Germinal center (tissue), 1 donor: ENCODE measurements at places on chromosomes 5 and 9.

GRCh38 chr5:56339732-56340131 is 106.6 kb upstream of the ANKRD55 start:
- no peak for DNase-seq

- DNase-seq = no peak
Observed at GRCh38 chr9:118563677-118564076, 805.6 kb downstream of the BRINP1 start.

DNA sequence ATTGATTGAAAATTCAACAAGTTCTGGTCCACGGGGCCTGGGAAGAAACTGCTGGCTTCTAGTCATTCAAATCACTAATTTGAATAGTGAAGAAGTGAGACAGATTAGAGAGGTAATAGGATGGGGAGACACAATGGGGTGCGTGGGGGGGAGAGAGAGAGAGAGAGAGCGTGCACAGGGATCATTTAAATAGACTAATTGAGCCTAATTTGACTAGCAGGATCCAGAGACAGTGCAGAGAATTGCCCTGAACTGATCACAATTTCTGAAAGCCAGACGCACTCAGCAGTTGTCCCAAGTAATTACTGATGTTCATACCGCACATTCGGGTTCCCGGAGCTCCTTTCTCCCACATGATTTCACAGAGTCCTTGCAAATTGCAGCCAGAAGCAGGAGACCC is 50.3 kb upstream of the C5orf58 start:
- DNase-seq = no peak

- DNase-seq = no peak
Observed at GRCh38 chr5:116448870-116449427, 125.7 kb downstream of the SEMA6A start.

DNA sequence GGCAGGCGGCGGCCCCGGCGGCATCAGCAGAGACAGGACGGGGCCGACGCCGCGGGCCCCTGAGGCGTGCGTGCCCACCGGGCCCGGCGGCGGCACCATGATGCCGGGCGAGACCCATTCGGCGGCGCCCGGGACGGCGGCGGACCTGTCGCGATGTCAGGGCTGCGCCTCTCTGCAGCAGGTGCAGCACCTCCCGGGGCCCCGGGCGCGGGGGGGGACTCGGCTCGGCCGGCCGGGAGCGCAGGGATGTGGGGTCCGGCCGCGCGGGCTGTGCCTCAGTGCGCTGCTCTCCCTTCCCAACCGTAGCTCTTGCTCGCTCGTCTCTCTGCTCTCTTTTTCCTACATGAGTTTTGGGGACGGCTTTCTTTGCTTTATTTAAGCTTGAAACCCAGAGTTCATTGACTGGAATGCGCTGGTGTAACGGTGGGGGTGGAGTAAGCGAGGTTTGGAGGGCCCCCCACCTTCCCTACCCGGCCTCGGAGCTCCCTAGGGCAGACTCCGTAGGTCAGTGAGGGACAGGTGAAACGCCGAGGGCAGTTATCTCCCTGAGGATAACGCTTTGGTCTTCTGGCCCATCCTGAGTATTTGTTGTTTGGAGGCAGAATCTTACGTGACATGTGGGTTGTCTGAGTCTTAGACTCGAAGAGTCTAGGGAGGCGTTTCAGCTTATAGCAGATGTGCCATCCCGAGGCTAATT is 490 bp downstream of the ICE1 start:
- DNase-seq = peak; percentile 50

- DNase-seq = no peak
Observed at GRCh38 chr9:98909935-98910334, 33.8 kb upstream of the COL15A1 start.

GRCh38 chr5:144206141-144206540 is 35.5 kb downstream of the KCTD16 start:
- DNase-seq = no peak

DNA sequence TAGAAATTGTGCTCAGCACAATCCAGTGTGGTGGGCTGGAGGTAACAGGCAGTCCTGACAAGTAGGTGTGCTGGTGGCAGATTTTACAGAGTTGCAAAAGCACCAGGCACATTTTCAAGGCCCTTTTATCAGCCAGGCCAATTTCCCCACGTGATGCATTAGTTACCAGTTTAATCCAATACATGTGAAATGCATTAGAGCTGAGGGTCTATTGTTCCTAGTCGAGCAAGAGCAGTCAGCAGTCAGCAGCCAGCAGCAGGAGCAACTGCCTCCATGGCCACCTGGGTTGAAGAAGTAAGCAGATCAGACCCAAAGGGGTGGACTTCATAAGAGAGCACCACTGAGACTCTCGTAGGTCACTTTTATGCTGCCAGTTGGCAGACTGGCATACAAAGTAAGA is 76.7 kb downstream of the EPB41L4A start:
- DNase-seq = no peak

GRCh38 chr5:154850255-154851062 is at the start of gene FAXDC2:
Gene FAXDC2 (minus strand): TSS chr5:154850603. CDS start chr5:154838178, 12,425 bp downstream.
- DNase-seq = no peak

- peak; percentile 57 for DNase-seq
Observed at GRCh38 chr9:124869986-124870560, 8.1 kb downstream of the ARPC5L start.

- no peak for DNase-seq
Observed at GRCh38 chr5:160674901-160675300, 177.1 kb downstream of the ATP10B start.

GRCh38 chr5:96259151-96259772 is 173.8 kb downstream of the PCSK1 start:
- no peak for DNase-seq

- no peak for DNase-seq
Observed at GRCh38 chr5:157941616-157942015, 82.7 kb upstream of the CLINT1 start.

DNA sequence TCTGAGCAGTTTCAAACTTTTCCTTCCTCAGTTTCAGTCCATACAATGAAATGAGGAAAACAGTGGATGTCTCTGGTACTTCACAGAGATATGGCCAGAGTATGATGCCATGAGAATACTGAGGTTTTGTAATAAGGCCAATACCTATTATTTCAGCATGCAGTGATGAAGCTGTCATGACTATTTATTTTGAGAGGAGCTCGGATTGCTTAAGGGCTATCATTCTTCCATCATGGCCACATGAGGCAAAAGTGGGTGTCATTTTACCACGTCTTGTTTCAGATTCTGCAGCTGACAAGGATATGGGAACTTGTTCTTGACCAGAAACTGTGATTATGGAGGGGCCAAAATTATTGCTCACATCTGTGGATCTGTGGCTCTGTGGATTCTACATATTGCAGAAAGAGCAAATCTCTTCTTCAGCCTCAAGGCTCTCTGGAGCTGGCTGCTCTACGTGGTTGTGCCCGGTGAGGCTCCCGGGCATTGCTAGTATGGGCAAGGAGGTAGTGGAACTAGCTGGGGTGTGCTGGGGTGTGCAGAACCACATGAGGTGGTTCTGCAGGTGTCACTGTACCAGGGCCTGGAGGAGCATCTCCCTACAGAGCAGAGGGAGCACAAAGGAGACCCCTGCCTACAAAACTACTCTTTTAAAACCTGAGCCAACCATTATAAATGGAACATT is 180.3 kb downstream of the SEMA6A start:
- no peak for DNase-seq

DNA sequence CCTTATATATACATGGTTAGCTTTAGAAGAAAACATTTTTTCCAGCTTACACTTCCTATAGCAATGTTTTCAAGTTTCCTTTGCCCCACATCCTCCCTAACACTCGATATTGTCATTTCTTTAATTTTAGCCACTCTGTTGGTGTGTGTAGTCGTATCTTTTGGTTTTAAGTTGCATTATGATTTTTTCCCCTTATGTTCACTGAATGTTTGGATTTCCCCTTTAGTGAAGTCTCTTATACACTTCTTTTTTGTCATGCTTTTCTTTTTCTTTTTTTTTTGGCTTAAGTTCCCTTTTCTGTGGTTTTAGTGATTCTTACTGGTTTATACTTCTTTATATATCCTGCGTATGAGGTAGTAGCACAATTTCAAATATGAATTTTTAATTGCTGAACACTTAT is 58.8 kb downstream of the KDM4C start:
- no peak for DNase-seq

- no peak for DNase-seq
Observed at GRCh38 chr5:154800582-154800981, 45.4 kb downstream of the LARP1 start.

- no peak for DNase-seq
Observed at GRCh38 chr5:150500328-150500841, 7.5 kb upstream of the NDST1 start.
